Panc1 (cell line): ENCODE measurements at places on chromosomes 7 and 10. TPM values are rescaled to one million over a fixed set of nuclear protein-coding genes. Genes with fewer than 3 reads are reported as not detected.

DNA sequence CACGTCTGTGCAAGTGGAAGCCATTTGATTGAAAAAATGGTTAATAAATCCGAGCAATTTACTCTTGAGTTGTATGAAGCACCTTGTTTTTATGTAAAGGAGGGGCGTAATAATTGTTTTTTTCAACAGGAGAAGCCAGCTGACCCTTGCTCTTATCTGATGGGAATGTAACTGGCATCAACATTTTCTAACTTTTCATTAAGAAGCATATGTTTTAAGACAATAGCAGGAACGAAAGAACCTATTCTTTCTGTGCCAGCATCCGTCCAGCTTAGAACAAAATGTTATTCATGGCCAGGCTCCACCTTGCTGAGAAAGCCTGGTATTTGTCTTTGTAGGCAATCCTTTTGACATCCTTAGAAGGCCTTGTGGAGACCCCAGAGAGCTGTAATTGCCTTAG is 22.2 kb upstream of the AFAP1L2 start:
- no peaks in the 10 kb centered on the region for H3K36me3 ChIP-seq
- H3K27ac ChIP-seq, result peak overlapping the region; percentile 80
- H3K4me1 ChIP-seq, result peaks cover 36% of the 10 kb centered on the region
- no peaks in the 10 kb centered on the region for H3K27me3 ChIP-seq

- no peaks in the 10 kb centered on the region for H3K36me3 ChIP-seq
- H3K4me3 ChIP-seq, result no peak overlapping the region
- DNase-seq, result no peak
- no peak overlapping the region for H3K27ac ChIP-seq
- H3K4me1 ChIP-seq, result no peaks in the 10 kb centered on the region
These were observed 40.3 kb downstream of the ZNF22 start for GRCh38 chr10:45040921-45041542.

DNA sequence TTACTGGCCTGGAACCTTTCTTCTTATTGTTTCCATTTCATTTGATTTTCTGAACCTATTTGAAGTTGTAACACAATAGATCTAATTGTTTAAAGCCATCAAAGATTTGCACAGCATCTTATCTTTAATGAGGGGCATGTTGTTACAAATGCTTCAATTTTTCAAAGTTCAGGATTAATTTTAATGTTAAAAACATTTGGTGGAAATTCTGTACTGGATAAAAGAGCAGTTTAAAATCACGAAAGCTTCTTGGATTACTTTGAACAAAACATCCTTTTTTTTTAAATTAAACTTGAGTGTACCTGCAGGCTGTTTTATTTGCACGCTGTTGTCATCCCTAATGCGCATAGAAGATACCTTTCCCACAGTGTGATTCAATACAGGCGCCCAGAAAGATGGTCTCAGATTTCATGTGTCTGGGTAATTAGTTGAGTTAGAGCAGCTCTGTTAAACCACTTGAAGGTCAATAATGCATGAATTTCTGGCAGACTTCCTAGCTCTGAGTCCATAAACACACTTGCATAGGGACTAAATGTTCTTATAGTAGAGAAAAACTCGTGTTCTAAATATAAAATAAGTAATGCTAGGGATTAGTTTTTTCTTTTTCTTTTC is 29.3 kb upstream of the DDX50 start:
- H3K4me1 ChIP-seq, result peaks cover 2% of the 10 kb centered on the region; the same call in 1 of the 2 replicates
- no peaks in the 10 kb centered on the region for H3K27me3 ChIP-seq
- DNase-seq, result no peak

- peak overlapping the region; percentile 12; the same call in 1 of the 2 replicates for H3K4me3 ChIP-seq
- no peaks in the 10 kb centered on the region for H3K27me3 ChIP-seq
- H3K36me3 ChIP-seq, result no peaks in the 10 kb centered on the region
- no peak for DNase-seq
- peaks cover 85% of the 10 kb centered on the region for H3K4me1 ChIP-seq
These were observed 15.6 kb downstream of the SMURF1 start for GRCh38 chr7:99128076-99128950.

GRCh38 chr7:155753446-155753965 is 58.8 kb downstream of the SHH start:
- H3K27me3 ChIP-seq, result no peaks in the 10 kb centered on the region
- no peak overlapping the region for H3K4me3 ChIP-seq
- DNase-seq, result no peak
- no peaks in the 10 kb centered on the region; the same call in 1 of the 2 replicates for H3K4me1 ChIP-seq
- H3K27ac ChIP-seq, result no peak overlapping the region
- H3K36me3 ChIP-seq, result no peaks in the 10 kb centered on the region

DNA sequence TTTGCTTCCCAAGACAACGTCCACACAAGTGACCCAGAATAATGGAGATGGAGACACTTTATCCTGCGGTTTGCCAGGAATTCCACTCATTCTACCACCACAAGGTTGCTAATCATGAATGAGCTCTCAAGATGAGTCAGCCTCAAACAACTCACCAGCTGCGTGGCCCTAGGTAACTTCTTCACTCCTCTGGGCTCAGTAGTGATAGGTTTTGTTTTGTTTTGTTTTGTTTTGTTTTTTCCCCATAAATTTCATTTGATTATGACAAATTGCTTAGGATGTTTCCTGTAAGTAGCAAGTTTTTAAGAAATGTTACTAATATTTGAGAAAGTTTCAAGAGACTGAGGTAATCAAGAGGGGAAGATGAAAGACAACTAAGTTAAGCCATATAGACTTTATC is 286.8 kb downstream of the PARD3 start:
- H3K36me3 ChIP-seq, result no peaks in the 10 kb centered on the region
- no peaks in the 10 kb centered on the region for H3K27me3 ChIP-seq
- H3K4me3 ChIP-seq, result no peak overlapping the region; the same call in 1 of the 2 replicates
- DNase-seq, result no peak
- H3K27ac ChIP-seq, result peak overlapping the region; percentile 87

- H3K27ac ChIP-seq, result peak overlapping the region; percentile 12; the same call in 1 of the 2 replicates
- H3K4me3 ChIP-seq, result no peak overlapping the region
- H3K4me1 ChIP-seq, result no peaks in the 10 kb centered on the region
- H3K36me3 ChIP-seq, result no peaks in the 10 kb centered on the region
- DNase-seq, result no peak
- no peaks in the 10 kb centered on the region for H3K27me3 ChIP-seq
These were observed 511.2 kb upstream of the KLF6 start for GRCh38 chr10:4296161-4296560.

DNA sequence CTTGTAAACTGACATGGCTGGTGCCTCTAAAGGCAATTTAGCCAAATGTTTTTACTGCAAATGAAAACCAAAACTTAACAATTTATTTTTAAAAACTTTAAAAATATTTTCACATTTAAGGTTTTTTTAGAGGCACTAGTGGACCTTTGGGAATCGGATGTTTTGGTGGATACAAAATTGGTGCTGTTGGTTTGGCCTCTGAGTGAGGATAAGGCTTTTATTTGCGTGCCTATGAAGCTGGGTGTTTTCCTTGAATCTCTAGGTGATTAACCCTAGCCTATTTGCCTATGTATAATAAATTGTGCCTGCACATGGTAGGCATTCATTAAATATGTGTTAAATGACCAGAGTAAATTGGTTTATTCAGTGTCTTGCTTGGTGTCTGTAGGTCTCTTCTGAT is 2.9 kb upstream of the SGCE start:
- H3K27ac ChIP-seq, result peak overlapping the region; percentile 63; the same call in 1 of the 2 replicates
- H3K4me3 ChIP-seq, result peak overlapping the region; percentile 29
- peaks cover 4% of the 10 kb centered on the region; the same call in 1 of the 2 replicates for H3K4me1 ChIP-seq
- H3K27me3 ChIP-seq, result no peaks in the 10 kb centered on the region
- no peak for DNase-seq

DNA sequence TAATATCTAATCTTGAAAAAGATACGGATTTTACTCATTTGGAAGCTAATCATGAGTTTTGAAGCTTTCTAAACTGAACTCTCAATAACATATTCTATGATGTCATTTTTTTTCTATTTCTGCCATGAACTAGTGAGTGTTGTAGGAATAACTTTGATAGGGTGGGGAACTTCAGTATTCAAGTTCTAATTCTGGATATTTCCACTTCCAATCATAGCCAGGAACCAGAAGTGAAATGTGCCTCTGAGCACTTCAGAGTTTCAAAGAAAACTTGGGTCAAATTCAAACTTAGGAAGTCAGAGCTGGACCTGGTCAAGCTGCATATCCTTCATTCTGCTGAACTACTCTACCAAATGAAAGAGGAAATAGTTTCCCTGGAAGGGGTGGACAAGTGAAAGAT is 847 bp downstream of the AGMO start:
- H3K27ac ChIP-seq, result no peak overlapping the region
- H3K36me3 ChIP-seq, result no peaks in the 10 kb centered on the region
- no peak overlapping the region for H3K4me3 ChIP-seq
- DNase-seq, result no peak
- H3K4me1 ChIP-seq, result no peaks in the 10 kb centered on the region; the same call in 1 of the 2 replicates
- H3K27me3 ChIP-seq, result no peaks in the 10 kb centered on the region

GRCh38 chr10:87054373-87055295 is 34.5 kb downstream of the FAM25A start:
- H3K27me3 ChIP-seq, result no peaks in the 10 kb centered on the region
- peaks cover 23% of the 10 kb centered on the region for H3K36me3 ChIP-seq
- DNase-seq, result no peak
- H3K4me1 ChIP-seq, result no peaks in the 10 kb centered on the region
- no peak overlapping the region for H3K4me3 ChIP-seq

Gene GSAP
- total RNA-seq, result 0.85 TPM
